Activated CD4-positive, alpha-beta T cell treated with anti-CD3 and anti-CD28 coated beads for 24 hours (primary cell): ENCODE measurements at places on chromosomes 16 and 17.

GRCh38 chr16:9518051-9518450 lies 426.6 kb downstream of the HAPSTR1 start:
- no peak for DNase-seq

GRCh38 chr17:60720763-60721531 lies 43.3 kb downstream of the BCAS3 start:
- DNase-seq, result peak; percentile 28

GRCh38 chr17:61738249-61738648 lies 125.1 kb downstream of the BRIP1 start:
- no peak for DNase-seq

- DNase-seq, result no peak
Measured at GRCh38 chr17:1931844-1932579, 93.1 kb downstream of the RTN4RL1 start.

- no peak for DNase-seq
Measured at GRCh38 chr17:32795339-32795979, 81.5 kb downstream of the MYO1D start.

GRCh38 chr16:53053967-53054669 lies 673 bp upstream of the CHD9 start:
- no peak for DNase-seq

- DNase-seq, result no peak
Measured at GRCh38 chr17:78884148-78884825, 18.7 kb downstream of the CEP295NL start.

GRCh38 chr17:55154101-55154500 lies 110.7 kb upstream of the HLF start:
- DNase-seq, result no peak

DNA sequence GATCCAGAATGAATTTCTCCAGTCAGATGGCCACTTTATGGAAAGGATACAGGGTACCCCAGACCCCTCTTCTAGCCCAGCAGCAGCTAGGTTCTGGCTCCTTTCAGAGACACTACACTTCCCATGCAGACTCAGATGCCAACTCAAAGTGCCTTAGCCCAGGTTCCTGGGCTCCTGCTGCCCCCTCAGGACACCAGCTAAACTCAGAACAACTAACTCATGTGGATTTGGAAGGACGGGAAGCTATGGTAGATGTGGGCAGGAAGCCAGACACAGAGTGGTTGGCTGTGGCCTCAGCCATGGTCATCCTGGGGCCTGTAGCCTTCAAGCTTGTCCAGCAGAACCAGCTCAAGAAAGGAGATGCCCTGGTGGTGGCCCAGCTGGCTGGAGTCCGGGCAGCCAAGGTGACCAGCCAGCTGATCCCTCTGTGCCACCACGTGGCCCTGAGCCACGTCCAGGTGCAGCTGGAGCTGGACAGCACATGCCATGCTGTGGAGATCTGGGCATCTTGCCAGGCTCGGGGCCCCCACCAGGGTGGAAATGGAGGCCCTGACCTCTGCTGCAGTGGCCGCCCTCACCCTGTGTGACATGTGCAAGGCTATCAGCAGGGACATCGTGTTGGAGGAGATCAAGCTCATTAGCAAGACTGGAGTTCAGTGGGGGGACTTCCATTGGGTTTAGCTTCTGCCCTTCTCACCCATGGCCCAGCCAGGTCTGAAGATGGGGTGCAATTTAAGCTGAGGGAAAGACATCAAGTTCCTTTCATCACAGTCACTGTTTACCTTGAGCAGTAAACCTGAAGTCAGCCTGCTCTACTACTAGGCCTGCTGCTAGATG lies 111.8 kb downstream of the N4BP1 start:
- DNase-seq, result no peak

DNA sequence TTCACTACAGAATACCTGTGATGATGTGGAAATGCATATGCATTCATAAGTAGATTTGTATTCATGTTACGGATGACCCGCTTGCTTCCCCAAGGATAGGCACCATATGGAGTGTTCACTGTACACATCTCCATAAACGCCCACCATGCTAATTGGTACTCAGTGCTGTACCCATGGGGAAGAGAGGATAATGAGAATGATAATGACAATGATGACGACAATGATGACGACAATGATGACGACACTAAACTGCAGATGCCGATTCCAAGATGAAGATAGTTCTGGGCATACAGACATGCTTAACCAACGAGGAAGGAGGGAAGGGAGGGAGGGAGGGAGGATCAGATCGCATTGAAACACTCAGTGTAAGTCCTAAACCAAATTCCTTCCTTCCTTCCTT lies 26.5 kb upstream of the ZFHX3 start:
- DNase-seq, result no peak

GRCh38 chr17:61431594-61432311 lies 20.5 kb upstream of the TBX4 start:
- DNase-seq, result no peak
